Activated CD4-positive, alpha-beta memory T cell treated with anti-CD3 and anti-CD28 coated beads for 36 hours (primary cell): ENCODE measurements at places on chromosomes 3 and 15. TPM values are rescaled to one million over a fixed set of nuclear protein-coding genes. Genes with fewer than 3 reads are reported as not detected.

SPTSSB gene
- not detected for total RNA-seq

DNA sequence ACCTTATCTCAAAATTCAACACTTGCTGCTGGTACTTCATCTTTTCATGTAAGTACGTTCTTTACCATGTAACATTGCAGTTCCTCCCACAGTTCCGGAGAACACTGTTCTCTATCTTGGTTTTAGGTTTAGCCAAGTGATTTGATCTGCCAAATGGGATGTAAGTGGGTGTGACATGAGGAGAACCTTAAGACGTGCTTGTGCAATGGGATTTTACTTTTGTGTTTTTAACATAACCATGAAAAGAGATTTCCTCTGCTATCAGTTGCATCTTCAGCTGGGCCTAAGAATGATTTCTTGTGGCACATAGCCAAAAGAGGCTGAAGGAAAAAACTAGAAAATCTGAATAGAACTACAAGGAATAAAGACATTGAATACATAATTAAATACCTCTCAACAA lies 894.5 kb upstream of the ALCAM start:
- no peaks in the 10 kb centered on the region for H3K36me3 ChIP-seq
- no peak overlapping the region for H3K4me3 ChIP-seq
- H3K27me3 ChIP-seq, result no peaks in the 10 kb centered on the region
- no peaks in the 10 kb centered on the region for H3K4me1 ChIP-seq

GRCh38 chr15:68372291-68372811 lies 59.6 kb downstream of the ITGA11 start:
- H3K36me3 ChIP-seq, result no peaks in the 10 kb centered on the region
- no peak overlapping the region for H3K4me3 ChIP-seq
- peaks cover 6% of the 10 kb centered on the region for H3K27me3 ChIP-seq
- H3K27ac ChIP-seq, result no peak overlapping the region
- no peak for DNase-seq
- no peaks in the 10 kb centered on the region for H3K4me1 ChIP-seq

CLRN1 gene
- total RNA-seq, result not detected

DNA sequence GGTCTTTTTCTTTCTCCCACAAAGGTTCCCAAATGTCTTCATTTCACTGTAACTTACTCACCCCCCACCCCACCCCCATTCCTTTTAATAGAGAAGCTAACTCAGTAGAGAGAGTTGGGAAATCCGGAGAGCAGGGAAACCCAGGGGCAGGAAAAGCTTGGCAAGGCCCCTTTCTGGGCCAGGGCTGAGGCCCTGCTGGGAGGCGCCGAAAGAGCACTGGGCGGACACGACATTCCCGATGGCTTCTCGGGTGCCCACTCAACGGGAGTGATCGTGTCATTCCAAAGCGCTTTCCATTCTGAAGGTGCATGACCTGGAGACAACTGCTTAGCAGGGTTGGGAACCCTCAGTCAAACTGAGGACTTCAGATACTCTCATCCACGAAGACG lies 1.6 kb upstream of the DALRD3 start:
- peak overlapping the region; percentile 97 for H3K4me3 ChIP-seq
- H3K27me3 ChIP-seq, result no peaks in the 10 kb centered on the region

DNA sequence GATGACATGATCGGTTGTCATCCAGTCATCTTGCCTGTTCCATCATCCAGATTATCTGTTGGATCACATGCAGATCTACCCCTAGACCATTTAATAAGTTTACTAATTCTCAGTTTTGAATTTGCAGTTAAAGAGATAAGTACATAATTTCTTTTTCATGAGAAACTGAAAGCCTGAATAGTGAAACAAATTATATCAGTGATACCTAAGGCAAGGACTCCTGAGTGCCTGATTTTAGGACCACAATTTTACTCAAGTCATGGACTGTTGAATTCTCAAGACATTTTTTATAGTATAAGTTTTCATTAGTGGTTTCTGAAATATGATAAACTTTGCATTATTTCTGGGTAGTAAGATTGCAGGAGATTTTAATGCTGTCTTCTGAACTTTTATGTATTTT lies 13.2 kb downstream of the SIDT1 start:
- H3K27me3 ChIP-seq, result no peaks in the 10 kb centered on the region
- H3K36me3 ChIP-seq, result peaks cover 12% of the 10 kb centered on the region
- H3K27ac ChIP-seq, result no peak overlapping the region
- no peak for DNase-seq
- H3K4me3 ChIP-seq, result no peak overlapping the region
- H3K4me1 ChIP-seq, result peaks cover 32% of the 10 kb centered on the region

DNA sequence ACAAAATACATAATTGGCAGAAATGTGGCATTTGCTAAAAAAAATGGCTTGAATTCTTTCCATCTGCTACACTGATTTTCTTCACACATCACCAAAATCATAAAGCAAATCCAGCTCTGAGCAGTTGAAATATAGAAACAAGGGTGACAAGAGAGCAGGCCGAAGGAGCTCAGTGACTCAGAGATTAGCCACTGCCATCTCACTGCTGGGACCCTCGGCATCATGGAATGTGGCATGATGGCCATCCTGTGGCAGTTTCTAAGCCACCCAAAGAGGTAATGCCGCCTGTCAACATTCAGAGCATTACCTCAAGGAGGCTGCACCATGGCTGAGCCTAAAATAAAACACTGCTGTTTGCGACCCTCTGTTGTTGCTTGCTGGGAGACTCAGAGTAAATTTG lies 80.5 kb upstream of the OSBPL11 start:
- H3K4me1 ChIP-seq, result no peaks in the 10 kb centered on the region
- no peaks in the 10 kb centered on the region for H3K36me3 ChIP-seq
- H3K27me3 ChIP-seq, result no peaks in the 10 kb centered on the region
- no peak overlapping the region for H3K4me3 ChIP-seq
- no peak for DNase-seq
- H3K27ac ChIP-seq, result no peak overlapping the region

CLDN18 gene
- not detected for total RNA-seq

DNA sequence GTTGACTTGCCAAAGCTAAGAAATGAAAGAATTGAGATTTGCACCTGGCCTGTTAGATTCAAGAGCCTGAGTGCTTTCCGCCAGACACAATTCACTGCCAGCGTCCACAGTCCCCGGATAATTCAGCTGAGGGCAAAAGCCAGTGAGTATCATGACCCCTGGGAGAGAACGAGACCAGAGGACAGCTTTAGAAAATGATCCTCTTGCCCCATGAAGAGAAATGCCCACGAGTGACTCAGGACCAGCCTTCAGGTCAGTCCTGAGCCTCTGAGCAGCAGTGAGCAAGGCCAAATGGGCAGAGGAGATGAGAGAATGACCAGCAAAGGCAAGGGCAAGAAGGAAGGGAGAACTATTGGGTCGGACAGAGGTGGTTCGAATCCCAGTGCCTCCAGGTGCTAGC lies 273.5 kb downstream of the FAM43A start:
- H3K27me3 ChIP-seq, result no peaks in the 10 kb centered on the region
- DNase-seq, result no peak
- H3K4me3 ChIP-seq, result no peak overlapping the region
- H3K4me1 ChIP-seq, result no peaks in the 10 kb centered on the region

DNA sequence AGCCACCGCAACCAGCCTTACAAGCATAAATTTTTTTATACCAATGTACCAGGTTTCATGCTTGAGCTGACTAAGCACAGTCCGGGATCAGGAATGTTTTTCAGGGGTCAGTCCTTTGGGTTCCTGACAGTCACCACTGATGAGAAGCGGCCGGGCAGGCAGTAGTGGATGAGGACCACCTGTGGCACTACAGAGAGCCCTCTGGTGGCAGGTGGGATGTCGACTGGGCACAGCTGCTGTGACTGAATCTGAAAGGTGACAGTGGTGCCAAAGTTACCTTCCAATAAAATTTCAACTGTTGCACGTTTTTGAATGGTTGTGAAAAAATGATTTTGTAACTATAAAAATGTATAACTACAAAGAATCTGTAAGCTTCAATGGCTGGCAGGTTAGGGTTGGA lies 34.0 kb downstream of the TPRA1 start:
- no peaks in the 10 kb centered on the region for H3K36me3 ChIP-seq

- H3K4me1 ChIP-seq, result no peaks in the 10 kb centered on the region
- H3K4me3 ChIP-seq, result no peak overlapping the region
Observed at GRCh38 chr3:192802957-192803899, 75.9 kb upstream of the FGF12 start.

DNA sequence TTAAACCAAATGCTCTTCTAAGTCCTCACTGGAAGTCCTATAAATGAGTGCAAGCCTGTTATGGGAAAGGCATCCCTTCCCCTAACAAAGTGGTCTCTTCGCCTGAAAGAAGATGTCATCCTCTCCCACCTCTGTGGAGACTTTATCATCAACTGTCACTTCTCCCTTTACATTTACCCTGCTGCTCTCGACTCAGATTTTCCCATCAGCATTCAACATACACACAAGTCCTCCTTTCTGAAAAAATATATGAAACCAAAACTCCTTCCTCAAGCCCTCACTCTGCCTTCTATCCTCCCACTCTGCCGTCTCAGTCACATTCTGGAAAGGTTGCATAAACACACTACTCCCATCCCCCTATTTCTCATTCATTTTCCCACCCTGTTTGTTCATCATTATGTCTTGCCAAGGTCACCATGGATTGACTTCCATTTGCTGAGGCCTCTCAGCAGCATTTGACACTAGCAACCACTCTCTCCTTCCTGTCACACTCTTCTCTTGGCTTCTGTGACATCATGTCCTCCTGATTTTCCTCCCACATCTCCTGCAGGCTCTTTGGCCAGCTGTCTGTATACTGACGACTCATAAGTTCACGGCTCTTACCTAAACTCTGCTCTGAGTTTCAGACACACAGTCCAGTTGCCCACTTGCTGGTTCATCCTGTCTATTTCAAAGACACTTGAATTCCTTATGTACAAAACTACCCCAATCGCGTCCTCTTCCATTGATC lies 70.3 kb upstream of the SMAD3 start:
- H3K27ac ChIP-seq, result no peak overlapping the region
- no peak overlapping the region for H3K4me3 ChIP-seq
- no peaks in the 10 kb centered on the region for H3K36me3 ChIP-seq
- no peak for DNase-seq
- no peaks in the 10 kb centered on the region for H3K27me3 ChIP-seq

- no peak overlapping the region for H3K27ac ChIP-seq
- H3K4me1 ChIP-seq, result no peaks in the 10 kb centered on the region
- DNase-seq, result no peak
- H3K27me3 ChIP-seq, result peaks cover 10% of the 10 kb centered on the region
Observed at GRCh38 chr3:156050918-156051317, 69.5 kb upstream of the KCNAB1 start.

DNA sequence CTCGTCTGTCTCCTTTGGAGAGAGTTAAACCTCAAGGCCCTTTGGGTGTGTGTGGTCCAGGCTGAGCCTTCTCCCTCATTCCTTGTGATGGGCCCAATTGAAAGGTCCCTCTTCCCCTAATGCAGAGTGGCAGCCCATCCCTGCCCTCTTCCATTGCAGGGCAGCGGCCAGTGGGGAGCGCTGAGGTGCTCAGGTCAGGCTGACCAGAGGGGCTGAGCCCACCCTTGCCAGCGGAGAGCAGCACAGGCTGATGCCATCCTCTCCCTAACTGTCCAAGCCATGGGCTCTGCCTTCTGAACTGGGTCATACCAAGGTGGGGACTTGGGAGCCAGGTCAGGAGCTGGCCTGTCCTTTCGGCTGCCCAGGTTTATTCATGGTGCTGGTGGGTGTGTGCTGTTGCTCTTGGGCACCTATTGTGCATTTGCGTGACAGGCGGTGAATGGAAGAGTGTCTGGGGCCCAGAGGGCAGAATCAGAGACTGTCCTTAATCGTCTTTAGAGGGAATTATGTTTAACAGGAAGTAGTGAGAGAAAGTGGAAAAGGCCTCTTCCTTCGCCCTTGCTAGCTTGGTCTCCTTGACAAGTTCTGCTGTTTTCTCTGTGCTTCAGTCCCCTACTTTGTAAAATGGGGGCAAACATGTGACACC lies 96.9 kb downstream of the VGLL4 start:
- H3K27me3 ChIP-seq, result no peaks in the 10 kb centered on the region
- no peak overlapping the region for H3K4me3 ChIP-seq
- peaks cover 8% of the 10 kb centered on the region for H3K36me3 ChIP-seq
- peaks cover 5% of the 10 kb centered on the region for H3K4me1 ChIP-seq
- no peak overlapping the region for H3K27ac ChIP-seq

ONECUT1 gene
- not detected for total RNA-seq

GRCh38 chr3:123476967-123477750 lies 28.3 kb upstream of the ADCY5 start:
- no peak overlapping the region for H3K27ac ChIP-seq
- peaks cover 16% of the 10 kb centered on the region for H3K27me3 ChIP-seq
- no peaks in the 10 kb centered on the region for H3K4me1 ChIP-seq
- no peak overlapping the region for H3K4me3 ChIP-seq
- no peaks in the 10 kb centered on the region for H3K36me3 ChIP-seq
- no peak for DNase-seq
